ENCODE measurements at places on chromosomes 1 and 21.

DNA sequence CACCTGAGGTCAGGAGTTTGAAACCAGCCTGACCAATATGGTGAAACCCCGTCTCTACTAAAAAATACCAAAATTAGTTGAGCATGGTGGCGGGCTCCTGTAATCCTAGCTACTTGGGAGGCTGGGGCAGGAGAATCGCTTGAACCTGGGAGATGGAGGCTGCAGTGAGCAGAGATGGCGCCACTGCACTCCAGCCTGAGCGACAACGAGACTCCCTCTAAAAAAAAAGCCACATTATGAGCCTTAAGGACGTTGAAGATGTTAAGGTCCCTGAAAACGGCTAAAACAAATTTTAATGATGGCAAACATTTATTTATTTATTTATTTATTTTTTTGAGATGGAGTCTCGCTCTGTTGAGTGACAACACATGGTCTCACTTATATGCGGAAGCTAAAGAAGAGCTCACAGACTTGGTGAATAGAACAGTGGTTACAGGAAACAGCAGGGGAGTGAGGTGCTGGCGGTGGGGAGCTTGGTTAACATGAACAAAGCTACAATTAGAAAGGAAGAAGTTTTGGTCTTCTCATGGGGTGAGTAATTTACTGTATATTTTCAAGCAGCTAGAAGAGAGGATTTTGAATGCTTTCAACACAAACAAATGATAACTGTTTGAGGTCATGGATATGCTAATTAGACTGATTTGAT lies 47.1 kb downstream of the TCP10L start:
- DNase-seq, result no peak
- no peaks in the 10 kb centered on the region for H3K36me3 ChIP-seq
- peaks cover 1% of the 10 kb centered on the region for H3K4me1 ChIP-seq
- no peak overlapping the region for H3K4me3 ChIP-seq
- H3K27ac ChIP-seq, result no peak overlapping the region

GRCh38 chr1:109642626-109643025 lies 13.3 kb upstream of the GSTM4 start:
- H3K27ac ChIP-seq, result no peak overlapping the region
- peaks cover 22% of the 10 kb centered on the region for H3K4me1 ChIP-seq
- no peak for DNase-seq
- no peak overlapping the region for H3K4me3 ChIP-seq
- H3K27me3 ChIP-seq, result peaks cover 3% of the 10 kb centered on the region

GRCh38 chr1:227791425-227792143 lies 23.9 kb upstream of the PRSS38 start:
- no peak for DNase-seq
- no peaks in the 10 kb centered on the region for H3K36me3 ChIP-seq
- no peak overlapping the region for H3K27ac ChIP-seq
- H3K4me1 ChIP-seq, result peaks cover 5% of the 10 kb centered on the region

GRCh38 chr1:228669242-228669585 lies 66.1 kb upstream of the RHOU start:
- no peaks in the 10 kb centered on the region for H3K4me1 ChIP-seq
- H3K4me3 ChIP-seq, result no peak overlapping the region
- no peaks in the 10 kb centered on the region for H3K36me3 ChIP-seq
- H3K27ac ChIP-seq, result no peak overlapping the region
- H3K27me3 ChIP-seq, result peaks cover 2% of the 10 kb centered on the region
- DNase-seq, result no peak

DNA sequence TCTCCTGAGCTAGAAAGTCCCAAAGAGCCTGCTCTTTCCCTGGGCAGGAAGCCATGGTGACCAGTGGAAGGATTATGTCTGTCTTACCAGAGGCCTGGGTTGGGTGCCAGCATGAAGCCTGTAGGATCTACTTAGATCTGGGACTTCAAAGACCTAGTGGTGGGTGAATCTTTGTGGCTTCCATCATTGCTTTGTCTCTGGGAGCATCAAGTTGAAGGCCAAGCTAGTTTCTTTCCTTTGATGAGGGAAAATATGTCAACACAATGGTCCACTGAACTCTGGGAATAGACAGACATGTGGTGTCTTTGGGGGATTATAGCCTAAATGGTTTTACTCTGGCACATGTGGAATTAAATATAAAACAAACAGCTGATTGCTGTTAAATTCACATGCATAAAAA lies 100.5 kb upstream of the HOOK1 start:
- H3K4me1 ChIP-seq, result no peaks in the 10 kb centered on the region
- H3K4me3 ChIP-seq, result no peak overlapping the region
- H3K27ac ChIP-seq, result no peak overlapping the region
- no peaks in the 10 kb centered on the region for H3K36me3 ChIP-seq
- DNase-seq, result no peak
- H3K27me3 ChIP-seq, result no peaks in the 10 kb centered on the region

DNA sequence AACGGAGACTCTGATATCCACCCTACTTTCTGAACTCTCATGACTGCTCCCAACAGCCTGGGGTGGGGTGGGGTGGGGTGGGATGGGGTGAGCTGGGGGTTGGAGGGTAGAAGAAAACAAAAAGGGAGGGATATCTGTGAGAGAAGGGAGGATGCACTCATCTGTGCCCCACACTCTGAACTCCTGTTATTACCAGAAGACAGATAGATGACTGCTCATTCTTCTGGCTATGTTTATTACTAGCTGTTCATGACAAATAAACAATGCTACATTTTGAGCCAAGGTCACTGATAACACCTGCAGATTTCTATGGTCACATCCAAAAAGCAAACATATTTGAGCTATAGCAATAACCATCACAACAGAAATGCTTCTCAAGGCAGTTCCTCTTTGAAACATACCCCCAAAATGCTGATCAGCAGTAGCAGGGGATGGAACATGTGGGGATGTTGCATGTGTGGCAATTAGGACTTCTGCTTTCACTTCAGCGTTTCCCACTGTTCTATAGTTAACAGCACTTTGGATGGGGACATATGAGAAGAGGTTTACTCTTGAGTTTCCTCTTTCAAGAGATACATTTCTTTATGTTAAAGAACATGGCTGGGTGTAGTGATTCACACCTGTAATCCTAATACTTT lies 43.3 kb downstream of the GPR3 start:
- peaks cover 64% of the 10 kb centered on the region for H3K4me1 ChIP-seq
- no peaks in the 10 kb centered on the region for H3K27me3 ChIP-seq
- DNase-seq, result no peak
- H3K27ac ChIP-seq, result peak overlapping the region; percentile 55
- H3K36me3 ChIP-seq, result peaks cover 34% of the 10 kb centered on the region

- no peaks in the 10 kb centered on the region for H3K27me3 ChIP-seq
- H3K4me1 ChIP-seq, result peaks cover 33% of the 10 kb centered on the region
- no peak for DNase-seq
Observed at GRCh38 chr1:234434706-234435105, 44.3 kb downstream of the TARBP1 start.

- H3K4me1 ChIP-seq, result peaks cover 4% of the 10 kb centered on the region
- no peaks in the 10 kb centered on the region for H3K27me3 ChIP-seq
- no peak overlapping the region for H3K27ac ChIP-seq
- no peaks in the 10 kb centered on the region for H3K36me3 ChIP-seq
- no peak for DNase-seq
- H3K4me3 ChIP-seq, result no peak overlapping the region
Observed at GRCh38 chr1:145730467-145730866, 11.2 kb downstream of the CD160 start.

DNA sequence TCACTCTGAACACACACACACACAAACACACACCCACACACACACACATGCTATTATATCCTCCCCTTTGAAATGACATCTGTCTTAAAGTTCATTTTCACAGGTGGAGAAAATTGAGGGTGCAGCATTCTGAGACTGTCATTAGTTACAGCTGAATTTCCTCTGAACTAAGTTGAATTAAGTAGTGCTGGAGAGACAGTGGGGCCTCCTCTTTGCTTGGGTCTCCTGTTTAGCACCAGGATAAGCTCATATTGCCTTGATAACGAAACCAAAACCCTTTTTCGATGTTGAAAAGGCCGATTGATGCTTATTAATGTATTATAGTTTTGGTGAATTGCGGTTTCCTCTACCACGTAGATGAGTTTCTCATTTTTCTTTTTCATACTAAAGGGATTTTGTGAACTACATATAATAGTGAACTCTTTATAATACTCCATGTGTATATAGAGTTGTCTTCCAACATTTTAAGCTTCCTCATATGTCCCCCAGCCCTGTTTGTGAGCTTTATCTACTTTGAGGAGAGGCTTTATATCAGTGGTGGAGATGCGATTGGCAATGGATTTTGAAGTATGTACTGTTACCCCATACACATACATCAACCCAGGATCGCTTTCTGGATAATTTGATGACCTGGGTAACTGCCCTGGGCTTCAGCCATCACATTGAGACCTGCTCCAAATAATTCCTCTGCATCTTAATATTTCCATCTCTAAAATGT lies 17.4 kb downstream of the DYNLT5 start:
- no peaks in the 10 kb centered on the region for H3K27me3 ChIP-seq
- peak overlapping the region; percentile 42 for H3K4me3 ChIP-seq
- no peaks in the 10 kb centered on the region for H3K36me3 ChIP-seq
- peaks cover 28% of the 10 kb centered on the region for H3K4me1 ChIP-seq
- peak overlapping the region; percentile 10 for H3K27ac ChIP-seq
- no peak for DNase-seq

GRCh38 chr1:9927259-9927658 lies 15.9 kb downstream of the LZIC start:
- no peak for DNase-seq
- no peaks in the 10 kb centered on the region for H3K27me3 ChIP-seq
- H3K27ac ChIP-seq, result no peak overlapping the region
- H3K4me3 ChIP-seq, result no peak overlapping the region
- no peaks in the 10 kb centered on the region for H3K4me1 ChIP-seq

- DNase-seq, result no peak
- no peaks in the 10 kb centered on the region for H3K36me3 ChIP-seq
- H3K4me3 ChIP-seq, result no peak overlapping the region
- no peaks in the 10 kb centered on the region for H3K4me1 ChIP-seq
- H3K27me3 ChIP-seq, result peaks cover 4% of the 10 kb centered on the region
Observed at GRCh38 chr1:29249951-29250581, 13.7 kb downstream of the PTPRU start.

GRCh38 chr1:16078925-16079656 lies 5.6 kb upstream of the FAM131C start:
- H3K36me3 ChIP-seq, result no peaks in the 10 kb centered on the region
- peak overlapping the region; percentile 47 for H3K4me3 ChIP-seq
- peaks cover 6% of the 10 kb centered on the region for H3K27me3 ChIP-seq
- H3K27ac ChIP-seq, result no peak overlapping the region

DNA sequence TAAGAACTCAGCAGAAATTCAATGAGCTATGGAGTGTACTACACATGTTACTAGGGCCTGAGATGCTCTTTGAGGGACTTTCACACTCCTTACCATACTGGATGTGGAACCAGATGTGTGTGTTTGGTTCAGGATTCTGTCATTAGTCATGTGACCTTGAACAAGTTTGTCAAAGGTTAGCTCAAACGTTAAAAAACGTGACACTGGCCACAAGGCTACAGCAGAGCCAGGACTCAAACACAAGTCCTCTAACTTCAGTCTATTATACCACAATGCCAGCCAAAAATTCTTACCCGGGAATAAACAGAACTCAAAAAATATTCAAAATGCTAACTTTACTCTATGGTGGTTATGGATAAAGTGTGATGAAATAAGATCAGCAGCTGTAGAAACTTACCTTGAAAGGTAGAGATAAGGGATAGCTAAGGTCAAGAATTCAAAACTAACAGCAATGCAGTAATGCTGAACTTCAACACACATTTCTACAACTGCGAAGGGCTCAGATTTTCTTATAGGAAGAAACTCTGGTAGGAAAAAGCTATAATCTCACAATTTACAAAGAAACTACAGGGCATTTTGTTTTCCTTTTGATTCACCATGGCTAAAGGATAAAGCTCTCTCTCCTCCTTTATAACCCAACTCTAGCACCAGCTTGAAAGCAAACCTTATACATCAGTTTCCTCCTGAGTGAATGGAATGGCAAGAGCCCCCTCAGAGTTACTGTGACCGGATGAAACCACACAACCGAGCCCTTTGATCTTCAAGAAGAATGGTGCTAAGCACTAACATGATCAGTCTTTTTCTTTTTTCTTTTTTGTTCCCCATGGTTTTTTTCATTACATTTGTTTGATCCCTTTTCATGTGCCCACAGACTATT lies 233.9 kb downstream of the SLC45A1 start:
- H3K4me3 ChIP-seq, result no peak overlapping the region
- no peaks in the 10 kb centered on the region for H3K27me3 ChIP-seq
- peaks cover 81% of the 10 kb centered on the region for H3K36me3 ChIP-seq
- H3K4me1 ChIP-seq, result peaks cover 48% of the 10 kb centered on the region
- peak overlapping the region; percentile 31 for H3K27ac ChIP-seq
- DNase-seq, result no peak

- peaks cover 74% of the 10 kb centered on the region for H3K36me3 ChIP-seq
- no peak for DNase-seq
- no peak overlapping the region for H3K27ac ChIP-seq
Observed at GRCh38 chr1:89865498-89866382, 44.9 kb downstream of the LRRC8D start.

GRCh38 chr1:17168091-17168876 lies 36.6 kb upstream of the PADI1 start:
- no peak overlapping the region for H3K27ac ChIP-seq
- no peaks in the 10 kb centered on the region for H3K27me3 ChIP-seq
- H3K4me1 ChIP-seq, result no peaks in the 10 kb centered on the region
- DNase-seq, result no peak
- no peak overlapping the region for H3K4me3 ChIP-seq

DNA sequence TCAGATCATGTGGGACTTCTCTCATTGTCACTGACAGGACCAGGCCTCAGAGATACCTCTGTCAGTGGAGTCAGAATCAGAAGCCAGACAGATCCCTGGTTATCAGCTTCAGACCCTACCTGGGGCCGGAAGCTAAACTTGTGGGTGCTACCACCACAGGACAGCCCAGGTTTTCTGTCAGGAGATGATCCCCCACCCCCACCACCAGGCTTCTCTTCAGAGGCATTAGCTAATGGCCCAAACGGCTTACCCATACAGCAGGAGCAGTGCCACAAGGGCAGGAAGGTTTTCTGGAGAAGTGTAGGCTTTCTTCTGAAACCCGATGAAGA lies 105.5 kb downstream of the ABCA4 start:
- peaks cover 22% of the 10 kb centered on the region for H3K4me1 ChIP-seq
- H3K4me3 ChIP-seq, result no peak overlapping the region
- no peaks in the 10 kb centered on the region for H3K36me3 ChIP-seq
- H3K27ac ChIP-seq, result no peak overlapping the region
- no peak for DNase-seq
- peaks cover 6% of the 10 kb centered on the region for H3K27me3 ChIP-seq

GRCh38 chr1:24191860-24192259 lies 4.8 kb upstream of the IFNLR1 start:
- H3K36me3 ChIP-seq, result peaks cover 8% of the 10 kb centered on the region
- no peaks in the 10 kb centered on the region for H3K27me3 ChIP-seq
- H3K4me3 ChIP-seq, result no peak overlapping the region
- H3K27ac ChIP-seq, result peak overlapping the region; percentile 83
- peaks cover 50% of the 10 kb centered on the region for H3K4me1 ChIP-seq
